ENCODE measurements at places on chromosomes 2 and 18.
A peak's percentile ranks its signal among the peaks of the same experiment; 100 is the strongest.

DNA sequence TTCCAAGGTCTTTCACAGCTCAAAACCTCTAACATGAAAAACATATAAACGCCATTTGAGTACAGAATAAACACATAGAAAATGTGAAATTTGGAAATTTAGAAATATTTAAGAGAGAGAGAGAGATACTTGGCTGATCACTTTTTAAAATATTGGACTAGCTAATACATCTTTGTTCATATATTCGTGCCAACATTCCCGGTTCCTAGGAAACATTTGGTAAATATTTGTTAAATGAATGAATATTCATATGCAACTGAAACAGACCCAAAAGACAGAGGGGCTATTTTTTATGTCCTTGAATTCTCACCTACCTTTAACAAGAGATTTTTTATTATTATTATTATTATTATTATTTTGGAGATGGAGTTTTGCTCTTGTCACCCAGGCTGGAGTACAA lies 8.3 kb upstream of the COLEC12 start:
- no peak for DNase-seq

GRCh38 chr2:68768951-68769350 lies 34.3 kb downstream of the ARHGAP25 start:
- no peak for DNase-seq

DNA sequence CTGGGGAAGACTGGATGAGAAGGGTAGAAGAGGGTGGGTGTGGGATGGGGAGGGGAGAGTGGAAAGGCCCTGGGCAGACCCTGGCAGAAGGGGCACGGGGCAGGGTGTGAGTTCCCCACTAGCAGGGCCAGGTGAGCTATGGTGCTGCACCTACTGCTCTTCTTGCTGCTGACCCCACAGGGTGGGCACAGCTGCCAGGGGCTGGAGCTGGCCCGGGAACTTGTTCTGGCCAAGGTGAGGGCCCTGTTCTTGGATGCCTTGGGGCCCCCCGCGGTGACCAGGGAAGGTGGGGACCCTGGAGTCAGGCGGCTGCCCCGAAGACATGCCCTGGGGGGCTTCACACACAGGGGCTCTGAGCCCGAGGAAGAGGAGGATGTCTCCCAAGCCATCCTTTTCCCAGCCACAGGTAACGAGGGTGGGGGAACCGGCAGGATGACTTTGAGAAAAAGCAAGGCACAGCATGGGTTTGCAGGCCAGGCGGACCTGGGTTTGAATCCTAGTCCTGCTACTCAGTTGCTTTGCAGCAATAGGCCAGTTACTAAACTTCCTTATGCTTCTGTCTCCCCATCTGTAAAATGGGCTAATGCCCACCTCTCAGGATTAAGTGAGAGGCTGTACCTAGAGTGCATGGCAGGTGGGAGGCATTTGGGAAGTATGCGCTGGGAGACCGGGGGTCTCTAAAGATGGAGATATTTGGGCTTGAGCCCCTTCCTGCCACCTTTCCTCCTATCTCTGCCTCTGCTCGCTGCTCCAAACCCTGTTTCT lies at the start of gene INHA:
TSS of gene INHA (plus strand) at position 74 of the 765 bp plus-strand sequence. CDS start at position 139, 65 bp downstream.
- DNase-seq = no peak

DNA sequence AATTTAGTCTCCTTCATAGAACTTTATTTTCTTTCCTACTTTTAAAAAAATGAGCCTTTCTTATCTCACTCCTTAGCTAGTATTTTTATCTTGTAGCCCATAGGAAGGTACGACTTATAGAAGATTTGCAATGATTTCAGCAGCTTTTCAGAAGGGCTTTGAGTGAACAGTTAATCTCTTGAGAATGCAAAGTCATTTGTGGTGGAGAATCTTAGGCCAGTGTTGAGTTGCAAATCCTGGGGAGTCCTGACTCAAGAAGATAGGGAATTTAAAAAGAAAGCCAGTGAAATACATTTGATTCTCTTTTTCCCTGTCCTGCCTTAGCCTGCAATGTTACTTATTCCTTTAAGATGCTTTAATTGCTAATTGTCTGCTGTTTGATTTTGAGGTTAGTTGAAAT lies 33.6 kb downstream of the LYPD6 start:
- DNase-seq = no peak

DNA sequence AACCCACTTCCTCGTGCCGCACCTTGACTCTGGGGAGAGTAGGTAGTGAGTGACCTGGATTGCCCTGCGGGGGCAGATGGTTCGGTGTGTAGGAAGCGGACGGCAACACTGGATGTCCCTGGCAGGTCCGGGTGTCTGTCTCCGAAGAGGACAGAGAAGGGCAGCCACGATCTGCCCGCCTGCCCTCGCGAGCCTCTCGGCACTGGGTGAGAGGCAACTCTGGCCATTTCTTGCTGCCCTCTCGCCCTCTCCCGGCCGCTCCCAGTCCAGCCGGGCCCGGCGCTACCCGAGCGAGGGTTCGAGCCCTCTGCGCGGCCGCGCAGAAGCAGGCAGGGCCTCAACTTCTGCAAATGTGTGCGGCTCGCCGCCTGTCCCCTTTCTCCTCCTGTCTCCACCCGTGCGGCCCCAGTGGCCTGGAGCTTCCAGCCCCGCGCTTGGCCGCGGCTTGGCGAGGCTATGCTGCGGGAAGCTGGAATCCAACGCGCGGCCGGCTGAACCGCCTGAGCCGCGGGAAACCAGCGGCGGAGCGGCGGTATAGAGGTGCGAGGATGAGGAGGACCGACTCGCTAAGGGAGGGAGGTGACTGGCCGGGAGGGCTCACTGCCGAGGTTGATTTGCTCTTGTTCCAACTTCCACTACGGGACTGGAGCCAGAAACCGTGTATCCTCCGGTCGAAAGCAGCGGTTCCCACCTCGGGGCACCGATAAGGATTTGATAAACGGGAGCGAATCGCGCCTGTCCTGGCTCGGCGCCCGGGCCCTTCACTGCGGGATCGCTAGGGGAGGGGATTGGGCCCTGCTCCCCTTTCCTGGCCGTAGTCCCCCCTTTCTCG lies 1.5 kb downstream of the EPAS1 start:
- DNase-seq = peak; percentile 62

- no peak for DNase-seq
Measured at GRCh38 chr2:221818616-221819320, 246.7 kb upstream of the EPHA4 start.

GRCh38 chr2:1489486-1489885 lies 76.2 kb downstream of the TPO start:
- no peak for DNase-seq

GRCh38 chr18:34196256-34196655 lies 28.5 kb downstream of the NOL4 start:
- no peak for DNase-seq

- DNase-seq = no peak
Measured at GRCh38 chr2:28439763-28440162, 47.1 kb downstream of the FOSL2 start.
